ENCODE measurements at places on chromosomes 16 and 17.

DNA sequence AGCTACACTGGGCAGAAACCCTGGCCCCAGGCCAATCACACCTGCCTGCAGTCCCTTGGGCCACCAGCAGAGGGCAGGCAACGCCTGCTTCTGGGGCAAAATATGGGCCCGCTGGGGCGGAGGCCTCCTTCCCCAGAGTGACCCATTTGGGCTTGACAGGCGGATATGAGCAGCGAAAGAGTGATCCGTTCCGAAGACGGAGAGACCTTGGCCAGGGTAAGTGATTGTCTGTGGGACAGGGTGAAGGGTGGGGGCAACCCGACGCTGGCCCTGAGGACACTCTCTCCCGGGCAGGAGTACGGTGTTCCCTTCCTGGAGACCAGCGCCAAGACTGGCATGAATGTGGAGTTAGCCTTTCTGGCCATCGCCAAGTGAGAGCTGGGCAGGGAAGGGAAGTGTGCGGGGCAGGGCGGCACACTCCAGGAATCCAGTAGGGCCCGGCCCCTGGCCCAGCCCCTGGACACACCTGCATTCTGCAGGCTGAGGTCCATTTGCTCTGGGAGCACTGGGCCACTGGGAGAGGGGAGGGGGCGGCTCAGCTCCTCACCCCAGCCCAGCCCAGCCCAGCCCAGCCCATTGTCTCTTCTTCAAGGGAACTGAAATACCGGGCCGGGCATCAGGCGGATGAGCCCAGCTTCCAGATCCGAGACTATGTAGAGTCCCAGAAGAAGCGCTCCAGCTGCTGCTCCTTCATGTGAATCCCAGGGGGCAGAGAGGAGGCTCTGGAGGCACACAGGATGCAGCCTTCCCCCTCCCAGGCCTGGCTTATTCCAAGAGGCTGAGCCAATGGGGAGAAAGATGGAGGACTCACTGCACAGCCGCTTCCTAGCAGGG is 3.5 kb upstream of the NHERF1 start:
- DNase-seq, result peak; percentile 84

- peak; percentile 47 for DNase-seq
Measured at GRCh38 chr17:35731917-35732805, 722 bp downstream of the RASL10B start.

- no peak for DNase-seq
Measured at GRCh38 chr16:29009050-29009837, 24.4 kb downstream of the LAT start.

GRCh38 chr16:81443688-81444447 is 740 bp upstream of the CMIP start:
- no peak for DNase-seq

DNA sequence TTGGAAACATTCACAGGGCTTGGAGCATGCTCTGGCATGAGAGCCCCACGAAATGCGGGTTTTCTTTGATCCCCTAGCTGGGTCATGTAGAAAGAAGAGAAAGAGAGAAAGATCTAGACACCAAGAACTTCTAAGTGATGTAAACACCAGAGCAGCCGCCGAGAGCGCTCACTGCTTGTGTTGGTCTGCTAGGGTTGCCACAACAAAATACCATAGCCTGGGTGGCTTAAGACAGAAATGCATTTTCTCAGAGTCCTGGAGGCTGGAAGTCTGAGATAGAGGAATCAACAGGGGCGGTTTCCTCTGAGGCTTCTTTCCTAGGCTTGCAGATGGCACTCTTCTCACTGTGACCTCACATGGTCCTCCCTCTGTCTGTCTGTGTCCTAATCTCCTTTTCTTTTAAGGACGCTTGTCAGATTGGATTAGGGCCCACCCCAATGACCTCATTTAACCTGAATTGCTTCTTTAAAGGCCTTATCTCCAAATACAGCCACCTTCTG is 139.5 kb downstream of the CYLD start:
- peak; percentile 61 for DNase-seq

- DNase-seq, result peak; percentile 60
Measured at GRCh38 chr17:46978489-46979146, 435 bp downstream of the RPRML start.

DNA sequence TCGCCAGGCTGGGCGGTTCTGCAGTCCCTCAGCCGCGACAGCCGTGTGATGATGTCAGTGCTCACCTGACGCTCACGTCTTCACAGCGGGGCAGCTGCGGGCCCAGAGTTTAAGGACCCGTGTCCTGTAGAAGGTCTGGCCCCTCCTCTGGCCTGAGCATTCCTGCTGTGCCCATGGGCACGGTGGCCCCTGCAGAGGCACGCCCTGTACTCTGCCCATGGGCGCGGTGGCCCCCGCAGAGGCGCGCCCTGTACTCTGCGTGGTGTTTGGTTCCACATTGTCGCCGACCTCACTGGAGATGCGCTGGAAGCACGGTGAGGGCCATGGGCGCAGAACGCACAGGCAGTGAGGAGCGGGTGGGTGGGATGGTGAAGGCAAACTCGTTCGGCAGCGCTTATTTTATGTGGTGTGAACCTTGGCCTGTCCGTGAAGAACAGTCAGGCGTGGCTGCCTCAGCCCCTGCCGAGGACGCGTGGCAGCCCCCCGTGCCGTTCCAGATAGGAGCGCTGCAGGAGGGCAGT is 122.0 kb downstream of the BANP start:
- DNase-seq, result no peak

Data from neural progenitor cell (in vitro differentiated cells).